Muscle of back (tissue), 13 donors: ENCODE measurements at places on chromosomes 1 and 21. TPM values are rescaled to one million over a fixed set of nuclear protein-coding genes. Genes with fewer than 3 reads are reported as not detected.

GRCh38 chr1:75554181-75554580 lies 56.7 kb downstream of the SLC44A5 start:
- DNase-seq, result no peak

DNA sequence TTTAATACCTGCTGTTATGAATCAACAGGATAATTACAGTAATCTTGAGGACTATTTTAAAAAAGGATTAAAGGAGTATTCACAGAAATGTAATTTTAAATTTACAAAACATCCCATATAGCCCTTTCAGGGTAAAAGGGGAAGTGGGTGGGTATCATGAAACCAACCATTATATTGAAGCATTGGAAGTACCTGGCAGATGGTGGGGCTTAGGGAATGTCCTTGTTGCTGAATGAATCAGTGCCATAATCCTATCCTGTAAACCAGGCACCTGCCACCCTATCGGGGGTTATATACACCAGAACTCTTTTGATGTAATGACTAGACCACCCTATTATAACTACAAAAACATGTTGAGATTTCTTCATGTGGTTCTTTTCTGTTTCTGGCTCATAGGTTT lies 30.4 kb downstream of the CDC14A start:
- DNase-seq, result no peak

DNA sequence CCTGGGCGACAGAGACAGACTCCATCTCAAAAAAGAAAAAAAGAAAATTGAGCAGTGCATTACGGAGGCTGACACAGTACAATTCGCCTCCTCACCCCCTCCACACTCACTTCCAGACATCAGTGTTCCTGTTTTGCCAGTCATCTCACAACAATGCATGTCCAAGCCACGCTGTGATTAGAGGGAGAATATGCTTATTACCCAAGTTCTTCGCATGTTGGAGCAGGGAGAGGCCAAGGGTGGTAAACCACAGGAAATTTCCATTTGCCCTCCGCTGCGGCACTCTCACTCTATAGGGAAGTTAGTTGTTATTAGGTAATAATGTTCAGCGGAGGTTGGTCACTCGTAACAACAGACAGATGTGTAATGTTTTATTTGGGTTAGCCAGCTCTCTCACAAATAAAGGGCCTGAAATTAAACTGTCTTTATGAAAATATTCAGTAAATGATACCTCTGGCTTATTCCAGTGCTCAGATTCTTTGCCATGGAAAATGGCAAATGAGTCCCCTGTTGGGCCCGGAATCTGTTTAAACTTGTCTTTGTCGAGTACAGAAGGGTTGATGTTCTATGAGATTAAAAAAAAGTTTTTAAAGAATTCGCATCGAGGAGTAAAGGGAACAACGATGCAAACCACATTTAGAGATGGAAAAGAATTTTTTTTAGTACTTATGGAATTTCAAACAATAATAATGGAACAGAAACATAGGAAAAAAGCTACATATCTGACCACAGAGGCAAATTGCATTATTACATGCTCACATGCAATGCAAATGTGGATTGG lies 33.1 kb downstream of the KCNJ15 start:
- no peak for DNase-seq

DNA sequence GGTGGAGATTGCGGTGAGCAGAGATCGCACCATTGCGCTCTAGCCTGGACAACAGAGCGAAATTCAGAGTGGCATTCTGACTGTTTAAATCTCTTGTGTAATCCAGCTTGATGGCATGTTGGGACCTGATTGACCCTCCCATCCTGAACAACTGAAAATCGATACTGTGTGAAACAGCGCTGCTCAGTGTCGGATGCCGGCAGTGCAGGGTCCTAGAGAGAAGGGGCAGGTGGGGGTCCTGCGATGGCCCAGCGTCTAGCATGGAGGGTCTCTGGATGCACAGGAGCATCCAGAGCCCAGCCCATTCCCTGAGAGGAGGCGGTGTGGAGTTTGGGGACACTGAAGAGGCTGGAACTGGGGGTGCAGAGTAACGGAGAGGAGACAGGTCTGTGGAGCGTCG lies 15.8 kb downstream of the AGT start:
- no peak for DNase-seq

Gene MNDA
- 2.7 TPM for polyA plus RNA-seq
